ENCODE measurements at places on chromosomes 5 and 9.

DNA sequence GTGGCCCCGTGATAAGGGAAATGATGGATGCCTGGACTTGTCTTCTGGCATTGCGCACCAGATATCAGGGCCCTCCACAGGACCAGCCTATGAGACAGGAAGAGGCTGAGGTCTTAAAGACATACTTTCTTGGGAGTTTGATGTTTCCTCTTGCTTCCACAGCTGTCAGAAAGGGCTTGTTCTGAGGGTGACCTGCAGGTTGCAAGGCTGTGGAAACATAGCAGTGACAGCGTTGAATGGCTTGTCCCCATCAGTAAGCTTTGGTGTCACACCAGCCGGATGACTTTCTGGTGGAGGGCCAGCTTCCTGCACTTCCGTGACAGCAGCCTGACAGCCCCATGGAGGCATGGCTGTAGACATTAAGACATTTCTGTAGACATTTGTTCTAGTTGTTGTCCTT lies 143.2 kb downstream of the C9orf152 start:
- no peak for DNase-seq

- DNase-seq = no peak
Observed at GRCh38 chr9:111413996-111414395, 70.2 kb downstream of the ECPAS start.

DNA sequence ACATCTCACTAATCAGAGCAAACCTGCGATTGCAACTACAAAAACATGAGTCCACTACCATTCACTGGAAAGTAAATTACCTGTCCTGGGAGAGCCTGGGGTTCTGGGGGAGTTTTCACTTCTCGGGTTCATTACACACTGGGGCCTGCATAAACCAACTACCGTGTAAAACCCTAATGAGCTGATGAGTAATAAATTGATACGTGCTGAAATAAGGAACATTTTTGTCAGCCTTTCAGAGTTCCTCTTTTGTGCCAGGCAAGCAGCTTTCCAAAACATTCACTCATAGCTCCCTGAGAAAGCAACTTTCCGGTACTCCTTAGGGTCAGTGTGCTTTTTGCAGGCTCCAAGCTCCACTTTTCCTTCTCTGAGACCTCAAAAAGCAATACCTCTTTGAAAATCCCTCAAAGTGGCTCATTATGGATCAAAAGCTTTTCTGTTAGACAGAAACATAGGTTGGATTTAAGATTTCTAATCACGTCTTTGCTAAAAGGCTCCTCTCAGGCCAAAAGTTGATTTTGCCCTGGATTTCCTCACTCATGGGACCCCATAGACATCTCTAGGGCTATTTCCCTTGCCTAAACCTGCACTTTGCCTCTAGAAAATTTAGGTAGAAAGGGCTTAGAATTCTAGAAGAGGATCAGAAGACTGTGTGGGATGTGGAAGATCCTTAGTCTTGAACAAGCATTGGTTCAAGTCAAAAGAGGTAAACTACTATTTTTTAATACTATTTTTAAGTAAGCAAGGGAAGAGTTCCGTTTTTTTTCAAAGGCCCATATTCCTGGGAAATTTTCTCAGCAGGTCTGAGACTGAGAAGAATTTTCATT lies 74.8 kb downstream of the ST8SIA4 start:
- DNase-seq = no peak

GRCh38 chr5:173781432-173781815 lies 106.7 kb upstream of the CPEB4 start:
- DNase-seq = no peak

GRCh38 chr5:22316294-22316693 lies 536.9 kb downstream of the CDH12 start:
- DNase-seq = no peak

DNA sequence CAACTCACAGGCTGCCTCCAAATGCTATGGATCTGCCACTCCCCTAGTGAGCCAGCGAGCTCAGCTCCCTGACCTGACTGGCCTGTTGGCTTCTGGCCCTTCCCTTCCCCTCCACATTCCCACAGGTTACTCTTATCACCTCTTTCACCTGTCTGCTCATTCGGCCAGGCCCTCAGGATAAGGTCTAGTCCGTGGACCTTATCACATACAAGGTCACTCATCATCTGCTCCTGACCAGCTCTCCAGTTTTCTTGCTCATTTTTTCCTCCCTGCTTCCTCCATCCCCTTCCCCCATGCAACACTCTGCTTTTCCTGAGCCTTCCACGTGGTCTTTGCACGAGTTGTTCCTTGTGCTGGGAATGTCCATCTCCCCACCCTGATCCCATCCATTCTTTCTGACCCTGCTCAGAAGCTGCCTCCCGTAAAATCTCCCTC lies 25.9 kb upstream of the NDST1 start:
- DNase-seq = no peak

Measured in ecto neural progenitor cell (in vitro differentiated cells).